ENCODE measurements at places on chromosomes 5 and 9. TPM values are rescaled to one million over a fixed set of nuclear protein-coding genes. Genes with fewer than 3 reads are reported as not detected.

- no peak for DNase-seq
Observed at GRCh38 chr5:146398826-146399225, 48.3 kb upstream of the TCERG1 start.

DNA sequence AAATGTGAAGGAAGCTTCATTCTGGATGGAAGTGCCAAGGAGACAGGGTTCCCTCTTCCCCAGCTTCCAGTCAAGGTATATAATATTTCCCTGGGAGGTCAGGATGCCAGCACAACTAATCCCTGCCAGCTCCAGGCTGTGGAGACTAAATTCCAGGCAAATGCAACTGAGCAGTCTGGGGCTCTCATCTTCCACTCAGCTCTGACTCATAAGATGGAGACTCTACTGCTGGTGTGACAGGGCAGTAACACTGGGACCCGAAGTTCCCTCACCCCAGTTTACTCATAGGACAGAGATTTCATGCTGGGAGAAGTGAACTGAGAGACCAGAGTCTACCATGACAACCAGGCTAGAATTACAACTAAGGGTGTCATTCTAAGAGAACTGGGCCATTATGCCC lies 235.4 kb downstream of the FSTL4 start:
- DNase-seq: no peak

DNA sequence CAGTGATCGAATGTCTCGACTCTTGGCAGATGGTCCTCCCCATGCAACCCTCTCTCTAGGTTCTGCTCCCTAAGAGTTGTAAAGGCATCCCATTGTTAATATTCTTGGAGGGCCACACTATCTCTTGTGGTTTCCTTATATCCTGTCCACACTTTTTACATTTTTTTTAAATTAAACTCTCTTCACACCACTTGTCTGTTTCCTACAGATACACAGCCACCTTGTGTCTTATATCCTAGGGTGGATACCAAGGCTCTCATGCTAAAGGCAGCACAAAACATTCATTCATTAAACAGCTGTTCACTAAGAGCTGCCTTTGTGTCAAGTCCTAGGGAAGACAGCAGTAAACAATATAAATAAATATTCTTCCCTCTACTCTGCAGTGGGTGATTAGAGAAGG lies 60.5 kb upstream of the SHISAL2B start:
- no peak for DNase-seq

GRCh38 chr9:1721196-1721595 lies 294.0 kb upstream of the SMARCA2 start:
- DNase-seq: no peak

DNA sequence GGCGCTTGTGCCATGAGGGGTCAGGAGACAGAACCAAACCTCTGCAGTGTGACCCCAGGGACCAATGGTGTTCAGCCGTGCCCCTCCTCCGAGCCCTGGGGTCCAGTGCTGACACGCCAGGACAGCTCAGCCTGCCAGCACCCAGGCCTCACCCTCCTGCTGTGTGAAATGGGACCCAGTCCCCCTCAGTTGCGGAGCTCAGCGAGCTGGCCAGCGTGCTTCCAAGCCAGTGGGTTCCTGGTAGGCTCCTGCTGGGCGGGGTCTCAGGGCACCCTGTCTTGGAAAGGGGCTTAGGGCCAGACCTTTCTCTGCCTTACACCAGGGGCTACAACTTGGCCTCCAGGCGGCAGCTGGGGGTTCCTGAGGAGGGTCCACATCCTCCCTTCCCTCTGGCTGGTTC lies 4.4 kb downstream of the RNF44 start:
- no peak for DNase-seq

DNA sequence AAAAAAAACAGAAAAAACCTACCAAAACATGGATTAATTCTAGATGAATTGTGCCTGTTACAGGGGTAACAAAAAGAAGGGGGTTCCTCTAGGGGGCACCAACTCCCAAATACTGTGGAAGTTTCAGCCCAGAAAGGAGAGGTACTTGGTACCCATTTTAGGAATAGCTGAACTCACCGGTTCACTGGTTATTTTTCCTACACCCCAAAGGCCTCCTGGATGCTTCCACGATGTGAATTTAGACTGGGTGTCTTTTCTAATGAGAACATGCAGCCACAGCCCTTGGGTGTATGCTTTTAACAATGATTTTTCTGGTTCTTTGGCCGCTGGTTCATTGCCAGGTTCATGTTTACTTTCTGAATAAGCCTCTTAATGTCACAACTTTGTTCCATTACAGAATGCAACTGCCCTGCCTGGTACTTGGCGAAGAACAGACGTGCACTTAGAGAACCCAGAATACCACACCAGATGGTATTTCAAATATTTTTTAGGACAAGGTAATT lies 46.7 kb downstream of the GARNL3 start:
- DNase-seq: peak; percentile 58

DNA sequence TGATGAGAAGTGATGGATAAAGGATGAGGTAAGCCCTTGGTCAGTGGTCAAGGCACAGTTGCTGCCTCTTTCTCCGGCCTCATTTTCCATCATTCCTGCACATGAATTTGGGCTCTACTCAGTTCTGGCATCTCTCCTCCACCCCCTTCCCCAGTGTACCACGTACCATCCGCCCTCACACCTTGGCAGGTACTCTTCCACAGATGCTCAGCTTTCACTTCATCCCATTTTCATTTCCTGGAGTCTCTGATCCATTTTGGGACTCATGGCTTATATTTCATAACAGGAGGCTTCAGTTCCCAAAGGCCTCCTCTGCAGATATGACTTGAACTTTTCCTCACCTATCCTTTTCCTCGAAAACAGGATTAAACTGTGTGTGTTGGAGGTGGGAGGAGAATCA lies 326.7 kb downstream of the ASTN2 start:
- DNase-seq: no peak

GRCh38 chr9:94677929-94678328 lies 38.6 kb upstream of the FBP1 start:
- no peak for DNase-seq

DNA sequence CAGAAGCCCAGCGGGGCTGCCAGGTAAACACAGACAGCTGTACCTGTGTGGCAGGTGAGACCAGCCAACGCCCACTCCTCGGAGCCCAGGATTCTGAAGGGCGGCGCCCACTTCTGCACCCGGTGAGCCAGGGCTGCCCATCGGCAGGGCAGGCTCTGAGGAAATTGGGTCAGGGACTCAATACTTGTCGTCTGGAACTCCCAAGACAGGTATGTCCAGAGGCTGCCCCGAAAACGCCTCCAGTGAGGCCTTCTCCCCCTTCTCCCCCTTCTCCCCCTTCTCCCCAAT lies 19.8 kb downstream of the GLT6D1 start:
- DNase-seq: no peak

Gene NFIB
- 119 TPM for total RNA-seq

- no peak for DNase-seq
Observed at GRCh38 chr9:125544988-125545651, 161.9 kb downstream of the MAPKAP1 start.

- DNase-seq: peak; percentile 52
Observed at GRCh38 chr9:86098824-86099700, at the start of gene GOLM1. GOLM1 (minus strand) TSS chr9:86099558; CDS start chr9:86079320, 20,238 bp downstream.

GRCh38 chr5:142772446-142773293 lies 2.5 kb downstream of the ARHGAP26 start:
- no peak for DNase-seq

Gene OR1Q1
- not detected for total RNA-seq

Gene SAPCD2
- 0.11 TPM for total RNA-seq

DNA sequence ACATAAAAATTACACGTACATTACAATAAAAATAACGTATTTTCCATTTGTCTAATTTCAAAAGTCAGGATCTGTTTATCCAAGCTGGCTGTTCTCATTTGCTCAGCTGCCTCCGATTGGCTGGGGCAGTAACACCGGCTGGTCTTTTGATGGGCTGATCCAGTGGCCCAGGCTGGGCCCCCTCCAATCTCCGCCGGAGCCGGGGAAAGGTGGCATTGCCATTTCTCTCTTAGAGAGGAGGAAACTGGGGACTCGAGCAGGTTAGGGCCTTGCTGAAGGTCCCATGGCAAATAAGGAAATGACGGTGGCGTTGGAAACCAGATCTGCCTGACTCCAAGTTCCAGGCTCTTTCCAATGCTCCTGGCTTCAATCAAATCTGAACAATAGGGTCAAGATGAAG lies 6.6 kb downstream of the CPLX2 start:
- no peak for DNase-seq

Gene RANBP17
- total RNA-seq: 4.8 TPM

DNA sequence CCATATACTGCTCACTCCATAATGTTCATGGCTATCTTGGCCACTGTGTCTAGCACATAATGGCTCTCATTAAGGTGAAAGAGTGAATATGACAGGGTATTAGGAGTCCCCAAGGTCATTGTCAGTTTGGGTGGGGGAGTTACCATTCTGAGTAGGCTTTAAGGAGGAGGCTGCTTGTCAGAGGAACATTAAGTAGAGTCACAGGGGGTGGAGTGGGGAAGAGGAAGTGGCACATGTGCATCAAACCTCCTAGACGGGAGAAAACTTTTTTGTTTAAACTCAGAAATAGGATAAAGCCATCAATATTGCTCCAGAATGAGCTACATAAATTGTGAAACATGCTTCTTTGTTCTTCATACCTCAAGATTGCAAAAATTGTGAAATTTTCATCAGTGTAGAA lies 45.5 kb downstream of the DAB2IP start:
- no peak for DNase-seq

Gene LHX2
- not detected for total RNA-seq

Gene PCDHB5
- total RNA-seq: 2.4 TPM

Gene BAAT
- 0.14 TPM for total RNA-seq

- DNase-seq: peak; percentile 85
Observed at GRCh38 chr9:124868511-124869465, 6.9 kb downstream of the ARPC5L start.

Gene LHX6
- total RNA-seq: 2.8 TPM

Gene KCNV2
- not detected for total RNA-seq

GRCh38 chr9:20553558-20554149 lies 68.6 kb downstream of the MLLT3 start:
- DNase-seq: no peak

- no peak for DNase-seq
Observed at GRCh38 chr5:120958877-120959485, 494.9 kb downstream of the PRR16 start.

GRCh38 chr5:148776261-148776660 lies 50.1 kb upstream of the ADRB2 start:
- DNase-seq: no peak

GRCh38 chr9:68777070-68777763 lies 72.2 kb downstream of the PIP5K1B start:
- DNase-seq: no peak
